ENCODE measurements at places on chromosomes 3 and 15. TPM values are rescaled to one million over a fixed set of nuclear protein-coding genes. Genes with fewer than 3 reads are reported as not detected.

Gene EIF2A
- 315 TPM for total RNA-seq

Gene SNX22
- 0.76 TPM for total RNA-seq

Gene DUOX2
- not detected for total RNA-seq

Gene SCAMP5
- 9.4 TPM for total RNA-seq

Gene DCBLD2
- total RNA-seq: 58.8 TPM

Gene WDR72
- total RNA-seq: not detected

Gene DUOXA1
- not detected for total RNA-seq

Gene RTF1
- 12.2 TPM for total RNA-seq

Gene IL20RB
- total RNA-seq: 0.65 TPM

Gene SPTBN5
- total RNA-seq: 7.0 TPM

Gene GATA2
- total RNA-seq: 6.8 TPM

Gene CHST14
- 10.7 TPM for total RNA-seq

Gene TNFAIP8L3
- total RNA-seq: 10.2 TPM

Gene VGLL3
- 3.2 TPM for total RNA-seq

Gene SCG3
- not detected for total RNA-seq

Gene HHATL
- not detected for total RNA-seq

Gene NUP210
- 34.3 TPM for total RNA-seq
